ENCODE measurements at places on chromosomes 1 and 21. TPM values are rescaled to one million over a fixed set of nuclear protein-coding genes. Genes with fewer than 3 reads are reported as not detected.
A peak's percentile ranks its signal among the peaks of the same experiment; 100 is the strongest.

DNA sequence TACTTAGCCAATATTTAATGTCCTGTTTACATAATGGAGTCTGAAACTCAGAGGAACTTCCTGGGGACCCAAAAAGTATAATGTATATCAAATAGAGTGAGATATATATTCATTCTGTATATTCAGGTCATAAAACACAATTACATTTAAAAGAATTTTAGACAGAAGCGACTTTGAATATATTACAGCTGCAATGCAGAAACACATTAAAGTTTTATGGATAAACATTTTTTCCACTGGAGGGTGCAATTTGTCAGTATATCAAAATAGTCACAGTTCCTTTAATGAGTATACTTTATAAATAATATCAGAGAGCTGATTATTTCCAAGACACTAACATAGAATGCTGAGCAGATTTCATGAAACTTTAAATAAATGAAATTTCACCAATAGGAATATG lies 43.9 kb upstream of the CRB1 start:
- no peak overlapping the region for H3K4me3 ChIP-seq
- no peaks in the 10 kb centered on the region for H3K36me3 ChIP-seq
- DNase-seq: no peak
- H3K4me1 ChIP-seq: peaks cover 15% of the 10 kb centered on the region
- H3K27me3 ChIP-seq: no peaks in the 10 kb centered on the region
- H3K27ac ChIP-seq: no peak overlapping the region

Gene ERRFI1
- total RNA-seq: 44.6 TPM

DNA sequence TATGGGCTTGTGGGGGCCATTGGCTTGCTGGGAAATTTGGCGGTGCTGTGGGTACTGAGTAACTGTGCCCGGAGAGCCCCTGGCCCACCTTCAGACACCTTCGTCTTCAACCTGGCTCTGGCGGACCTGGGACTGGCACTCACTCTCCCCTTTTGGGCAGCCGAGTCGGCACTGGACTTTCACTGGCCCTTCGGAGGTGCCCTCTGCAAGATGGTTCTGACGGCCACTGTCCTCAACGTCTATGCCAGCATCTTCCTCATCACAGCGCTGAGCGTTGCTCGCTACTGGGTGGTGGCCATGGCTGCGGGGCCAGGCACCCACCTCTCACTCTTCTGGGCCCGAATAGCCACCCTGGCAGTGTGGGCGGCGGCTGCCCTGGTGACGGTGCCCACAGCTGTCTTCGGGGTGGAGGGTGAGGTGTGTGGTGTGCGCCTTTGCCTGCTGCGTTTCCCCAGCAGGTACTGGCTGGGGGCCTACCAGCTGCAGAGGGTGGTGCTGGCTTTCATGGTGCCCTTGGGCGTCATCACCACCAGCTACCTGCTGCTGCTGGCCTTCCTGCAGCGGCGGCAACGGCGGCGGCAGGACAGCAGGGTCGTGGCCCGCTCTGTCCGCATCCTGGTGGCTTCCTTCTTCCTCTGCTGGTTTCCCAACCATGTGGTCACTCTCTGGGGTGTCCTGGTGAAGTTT lies 550 bp downstream of the RXFP4 start:
- no peak for DNase-seq
- H3K4me3 ChIP-seq: no peak overlapping the region
- H3K27me3 ChIP-seq: no peaks in the 10 kb centered on the region
- H3K27ac ChIP-seq: no peak overlapping the region

DNA sequence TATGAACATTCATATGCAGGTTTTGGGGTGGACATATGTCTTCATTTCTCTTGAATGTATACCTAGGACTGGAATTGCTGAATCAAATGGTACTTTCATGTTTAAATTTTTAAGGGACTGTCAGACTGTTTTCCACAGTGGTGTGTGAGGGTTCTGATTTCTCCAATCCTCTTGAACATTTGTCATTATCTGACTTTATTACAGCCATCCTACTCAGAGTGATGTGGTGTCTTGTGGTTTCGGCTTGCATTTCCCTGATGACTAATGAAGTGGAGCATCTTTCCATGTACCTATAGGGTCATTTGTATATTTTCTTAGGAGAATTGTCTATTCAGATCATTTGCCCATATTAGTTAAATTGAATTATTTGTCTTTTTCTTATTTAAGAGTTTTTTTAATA lies 35.4 kb upstream of the ZNF281 start:
- H3K27ac ChIP-seq: no peak overlapping the region
- no peaks in the 10 kb centered on the region for H3K27me3 ChIP-seq
- no peak for DNase-seq
- peaks cover 29% of the 10 kb centered on the region for H3K36me3 ChIP-seq
- peaks cover 13% of the 10 kb centered on the region for H3K4me1 ChIP-seq
- no peak overlapping the region for H3K4me3 ChIP-seq

Gene CACHD1
- total RNA-seq: 34.4 TPM

DNA sequence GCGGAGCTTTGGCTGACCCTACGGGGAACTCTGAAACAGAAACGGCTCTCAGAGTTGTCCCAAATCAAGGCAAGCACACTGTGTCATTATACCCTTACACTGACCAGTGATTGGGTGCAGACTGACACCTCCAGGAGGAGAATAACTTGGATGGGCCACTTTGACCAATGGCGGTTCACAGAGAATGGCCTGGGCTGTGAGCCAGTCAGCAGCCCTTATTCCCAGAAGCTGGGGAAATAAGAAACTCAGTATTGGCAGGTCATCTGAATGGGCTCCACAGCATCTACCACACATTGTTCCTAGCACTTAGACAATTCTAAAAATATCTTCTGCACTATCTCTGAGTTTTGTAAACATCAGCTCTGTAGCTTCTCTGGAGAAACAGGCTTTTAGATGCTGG lies 265.2 kb downstream of the ADGRL2 start:
- H3K4me1 ChIP-seq: peaks cover 7% of the 10 kb centered on the region
- no peaks in the 10 kb centered on the region for H3K27me3 ChIP-seq
- H3K36me3 ChIP-seq: peaks cover 1% of the 10 kb centered on the region

DNA sequence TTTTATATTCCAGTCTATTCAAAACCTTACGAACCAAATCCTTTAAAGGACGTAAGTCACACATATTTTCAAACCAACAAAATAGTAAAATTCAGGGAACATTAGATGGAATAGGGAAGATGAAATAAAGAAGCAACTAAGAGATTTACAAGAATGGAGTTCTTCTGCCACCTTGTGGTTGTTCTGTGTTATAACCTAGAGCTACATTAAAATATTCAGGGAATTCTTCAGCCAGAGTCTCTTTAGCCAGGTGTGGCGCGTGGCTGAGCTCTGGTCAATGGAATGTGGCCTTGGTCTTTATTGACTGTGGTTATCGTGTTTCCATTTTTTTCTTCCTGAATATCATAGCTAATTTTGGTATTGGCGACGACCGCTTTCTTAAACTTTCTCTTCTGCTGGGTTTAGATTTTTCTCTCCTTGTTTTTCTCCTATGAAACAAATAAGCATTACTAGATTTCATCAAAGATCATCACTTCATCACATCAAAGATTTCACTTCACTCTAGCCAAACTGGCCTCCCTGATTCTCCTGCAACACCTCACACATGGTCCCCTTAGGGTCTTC lies 221.3 kb downstream of the MRPL39 start:
- DNase-seq: peak; percentile 49
- H3K4me3 ChIP-seq: no peak overlapping the region
- H3K36me3 ChIP-seq: peaks cover 10% of the 10 kb centered on the region
- peaks cover 10% of the 10 kb centered on the region for H3K4me1 ChIP-seq
- H3K27me3 ChIP-seq: no peaks in the 10 kb centered on the region
- H3K27ac ChIP-seq: no peak overlapping the region

Gene GRIK3
- 5.5 TPM for total RNA-seq

Gene TFB2M
- total RNA-seq: 16.1 TPM

- peaks cover 33% of the 10 kb centered on the region for H3K4me1 ChIP-seq
- peak; percentile 79 for DNase-seq
- H3K36me3 ChIP-seq: 0 out of 2 replicates have a peak, but pooled peaks cover under 1% of the 10 kb centered on the region
- H3K27ac ChIP-seq: peak overlapping the region; percentile 60
These were observed 3.8 kb downstream of the FBXO2 start for GRCh38 chr1:11650331-11650991.

Gene TFF3
- 2.9 TPM for total RNA-seq

Gene PLXNA2
- 4.2 TPM for total RNA-seq

DNA sequence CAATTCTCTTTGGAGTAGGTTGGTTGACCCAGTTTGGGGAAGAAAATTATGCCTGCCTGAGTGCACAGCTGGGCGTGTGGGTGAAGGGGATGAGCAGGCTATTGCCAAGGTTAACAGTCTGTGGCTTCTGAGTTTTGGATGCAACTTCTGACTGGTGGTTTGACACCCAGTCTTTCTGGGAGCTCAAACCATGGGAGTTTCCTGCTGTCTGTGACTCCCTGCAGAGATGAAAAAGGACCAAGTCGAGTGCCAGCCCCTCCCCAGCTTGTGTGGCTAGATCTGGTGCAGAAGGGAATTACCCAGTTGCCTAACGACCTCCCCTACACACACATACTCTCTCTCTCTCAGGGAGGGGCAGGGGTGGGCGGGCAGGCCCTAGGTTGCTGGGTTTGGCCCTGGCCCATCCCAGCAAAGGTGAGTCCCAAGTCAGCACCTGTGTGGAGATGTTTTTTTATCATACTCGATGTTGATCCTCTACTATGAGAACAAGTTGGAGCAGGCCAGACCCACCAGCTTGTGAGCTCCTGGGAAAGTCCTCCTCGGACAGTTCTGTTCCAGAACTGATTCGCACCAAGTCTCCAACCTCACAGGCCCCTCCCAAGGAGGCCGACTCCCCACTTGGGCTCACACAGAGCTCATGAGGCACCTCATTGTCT lies 28.2 kb downstream of the PKP1 start:
- no peaks in the 10 kb centered on the region for H3K36me3 ChIP-seq
- H3K4me3 ChIP-seq: no peak overlapping the region
- H3K4me1 ChIP-seq: peaks cover 12% of the 10 kb centered on the region
- DNase-seq: no peak
- peaks cover 32% of the 10 kb centered on the region for H3K27me3 ChIP-seq

- DNase-seq: no peak
- no peaks in the 10 kb centered on the region for H3K36me3 ChIP-seq
- no peaks in the 10 kb centered on the region for H3K27me3 ChIP-seq
- no peak overlapping the region for H3K4me3 ChIP-seq
- no peaks in the 10 kb centered on the region for H3K4me1 ChIP-seq
- H3K27ac ChIP-seq: no peak overlapping the region
These were observed 116.1 kb downstream of the SPATA17 start for GRCh38 chr1:217747156-217747769.

GRCh38 chr21:33849834-33850233 lies 65.8 kb downstream of the ATP5PO start:
- H3K27me3 ChIP-seq: no peaks in the 10 kb centered on the region
- H3K4me3 ChIP-seq: no peak overlapping the region
- H3K4me1 ChIP-seq: peaks cover 20% of the 10 kb centered on the region
- H3K27ac ChIP-seq: no peak overlapping the region

Gene PCNX2
- total RNA-seq: 59.4 TPM

- no peaks in the 10 kb centered on the region for H3K4me1 ChIP-seq
- H3K27me3 ChIP-seq: peaks cover 18% of the 10 kb centered on the region
- no peak overlapping the region for H3K4me3 ChIP-seq
These were observed 510.3 kb downstream of the NPHP4 start for GRCh38 chr1:5481889-5482288.

GRCh38 chr1:222077206-222077605 lies 335.3 kb upstream of the DUSP10 start:
- DNase-seq: no peak
- no peak overlapping the region for H3K4me3 ChIP-seq
- no peaks in the 10 kb centered on the region for H3K36me3 ChIP-seq
- H3K4me1 ChIP-seq: peaks cover 27% of the 10 kb centered on the region
